Right ventricle myocardium inferior (tissue), 1 donor: ENCODE measurements at places on chromosomes 6 and 20. TPM values are rescaled to one million over a fixed set of nuclear protein-coding genes. Genes with fewer than 3 reads are reported as not detected.

Gene OLIG3
- total RNA-seq, result not detected

DNA sequence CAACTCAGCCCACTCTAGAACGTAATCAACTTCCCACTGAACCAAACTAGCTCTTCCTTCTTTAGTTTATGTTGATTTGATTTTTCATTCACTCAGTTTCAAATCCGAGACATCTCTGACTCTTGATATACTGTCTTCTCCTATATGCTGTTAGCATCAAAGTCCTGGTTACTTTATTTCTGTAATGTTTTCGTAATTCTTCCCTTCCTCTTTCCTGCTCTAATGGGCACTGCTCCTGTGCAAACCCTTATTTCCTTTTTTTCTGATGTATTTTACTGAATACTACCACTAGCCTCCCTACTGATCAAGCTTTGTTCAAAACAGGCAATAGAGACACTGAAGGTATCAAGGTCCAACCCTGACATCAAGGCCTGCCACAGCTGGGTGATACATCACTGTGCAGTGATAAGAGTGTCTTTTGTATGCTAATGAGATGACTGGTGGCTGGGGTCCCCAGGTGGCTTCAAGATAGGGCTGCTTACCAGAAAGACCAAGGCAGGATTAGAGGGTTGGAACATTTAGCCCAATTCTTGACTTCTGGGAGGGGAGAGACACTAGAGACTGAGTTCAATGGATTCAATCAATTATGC lies 95.2 kb downstream of the KIF13A start:
- no peak for DNase-seq

Gene CGAS
- 0.92 TPM for total RNA-seq

- DNase-seq, result no peak
Measured at GRCh38 chr6:165556116-165556843, 106.8 kb downstream of the PDE10A start.

Gene RRAGD
- 126 TPM for total RNA-seq

Gene BCAS1
- total RNA-seq, result not detected

Gene PRL
- total RNA-seq, result not detected

- DNase-seq, result no peak
Measured at GRCh38 chr6:106451439-106451838, 90.9 kb downstream of the CRYBG1 start.

Gene CST11
- not detected for total RNA-seq
